ENCODE measurements at places on chromosomes 5 and 9.

DNA sequence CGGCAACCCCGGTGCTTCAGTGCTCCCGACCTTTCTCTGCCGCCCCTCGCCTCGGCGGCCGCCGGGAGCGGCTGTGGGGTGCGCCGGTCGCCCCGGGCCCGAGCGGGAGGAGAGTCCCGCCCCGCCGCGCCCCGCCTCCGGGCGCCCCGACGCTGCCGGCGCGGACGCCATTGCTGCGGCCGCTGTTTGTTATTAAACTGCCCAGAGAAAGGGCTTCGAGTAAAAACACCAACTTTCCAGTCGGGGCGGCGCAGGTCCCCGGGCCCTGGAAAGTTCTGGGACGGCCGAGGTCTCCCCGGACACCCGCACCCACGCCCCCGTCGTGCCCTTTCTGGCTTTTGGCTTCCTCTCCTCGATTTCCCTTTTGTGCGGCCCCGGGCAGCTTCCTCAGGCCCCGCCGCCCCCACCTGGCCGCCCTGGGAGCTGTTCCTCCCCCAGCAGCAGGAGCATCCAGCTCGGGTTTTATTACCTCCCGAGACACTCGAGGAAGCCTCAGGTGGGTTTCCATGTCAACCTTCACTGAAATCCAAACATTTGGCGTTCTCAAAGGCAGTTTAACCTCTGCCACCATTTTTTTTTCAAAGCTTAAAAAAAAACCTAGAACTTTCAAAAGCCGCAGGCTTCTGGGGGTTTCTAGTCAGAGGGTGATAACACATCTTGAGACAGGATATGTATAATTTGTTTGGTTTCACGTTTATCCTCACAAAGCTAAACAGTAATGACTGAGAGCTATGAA is 334.4 kb downstream of the CWC27 start:
- no peaks in the 10 kb centered on the region for H3K27me3 ChIP-seq
- H3K4me3 ChIP-seq: no peak overlapping the region
- no peak for DNase-seq
- no peak overlapping the region for H3K27ac ChIP-seq
- no peaks in the 10 kb centered on the region for H3K36me3 ChIP-seq

DNA sequence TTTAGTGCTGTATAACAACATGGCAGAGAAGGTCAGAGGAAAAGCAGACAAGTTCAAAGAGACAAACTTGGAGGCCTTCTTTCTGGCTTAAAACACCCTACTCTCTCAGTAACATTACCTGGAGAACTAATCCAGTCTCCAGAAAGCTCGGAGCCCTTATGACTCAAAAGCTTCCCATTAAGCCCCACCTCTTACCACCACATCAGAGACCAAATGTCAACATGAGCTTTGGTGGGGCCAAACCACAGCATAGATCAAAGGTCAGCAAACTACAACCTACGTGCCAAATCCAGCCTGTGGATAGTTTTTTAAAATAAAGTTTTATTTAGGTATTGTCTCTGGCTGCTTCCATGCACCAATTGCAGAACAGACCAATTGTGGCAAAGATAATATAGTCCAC is 589.9 kb downstream of the DNAH5 start:
- H3K36me3 ChIP-seq: no peaks in the 10 kb centered on the region
- H3K4me1 ChIP-seq: no peaks in the 10 kb centered on the region
- H3K27me3 ChIP-seq: no peaks in the 10 kb centered on the region
- no peak overlapping the region for H3K4me3 ChIP-seq
- H3K27ac ChIP-seq: no peak overlapping the region

DNA sequence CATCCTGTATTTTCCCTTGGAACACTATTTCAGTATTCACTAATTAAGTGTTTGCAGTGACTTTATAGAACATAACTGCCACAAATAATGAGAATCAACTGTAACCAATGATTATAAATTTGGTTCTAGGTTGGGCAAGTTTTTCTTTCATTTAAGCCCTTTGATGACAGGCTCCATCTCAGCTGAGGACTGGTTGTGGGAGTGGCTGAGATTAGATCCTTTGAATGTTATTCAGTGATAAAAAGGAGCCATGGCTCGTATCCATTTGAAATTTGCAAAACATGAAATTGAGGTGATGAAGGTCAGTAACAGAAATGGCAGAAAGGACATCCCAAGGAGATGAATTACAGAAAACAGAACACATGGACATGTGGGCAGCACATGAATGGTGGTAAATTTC is 138.1 kb upstream of the PCA3 start:
- H3K36me3 ChIP-seq: no peaks in the 10 kb centered on the region
- H3K4me3 ChIP-seq: no peak overlapping the region
- no peaks in the 10 kb centered on the region for H3K4me1 ChIP-seq
- H3K27me3 ChIP-seq: no peaks in the 10 kb centered on the region
- H3K27ac ChIP-seq: no peak overlapping the region
- no peak for DNase-seq

DNA sequence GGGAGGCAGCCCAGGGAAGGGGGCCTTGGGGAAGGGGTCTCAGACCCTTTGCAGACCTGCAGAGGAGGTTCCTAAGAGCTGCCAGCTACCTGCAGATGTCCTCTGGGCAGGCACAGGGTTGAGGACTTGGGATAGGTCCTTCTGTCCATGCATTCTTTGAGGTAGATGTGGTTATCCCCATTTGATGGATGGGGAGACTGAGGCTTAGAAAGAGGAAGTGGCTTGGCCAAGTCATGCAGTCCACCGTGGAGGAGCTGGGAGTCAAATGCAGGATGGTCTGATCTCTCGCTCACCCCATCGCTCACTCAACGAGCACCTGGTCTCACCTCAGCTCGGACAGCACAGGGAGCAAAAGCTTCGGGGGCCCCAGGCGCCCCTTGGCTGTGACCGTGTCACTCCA is 20.2 kb downstream of the ADAMTSL2 start:
- H3K36me3 ChIP-seq: no peaks in the 10 kb centered on the region
- H3K4me1 ChIP-seq: peaks cover 22% of the 10 kb centered on the region
- DNase-seq: no peak
- no peak overlapping the region for H3K4me3 ChIP-seq

DNA sequence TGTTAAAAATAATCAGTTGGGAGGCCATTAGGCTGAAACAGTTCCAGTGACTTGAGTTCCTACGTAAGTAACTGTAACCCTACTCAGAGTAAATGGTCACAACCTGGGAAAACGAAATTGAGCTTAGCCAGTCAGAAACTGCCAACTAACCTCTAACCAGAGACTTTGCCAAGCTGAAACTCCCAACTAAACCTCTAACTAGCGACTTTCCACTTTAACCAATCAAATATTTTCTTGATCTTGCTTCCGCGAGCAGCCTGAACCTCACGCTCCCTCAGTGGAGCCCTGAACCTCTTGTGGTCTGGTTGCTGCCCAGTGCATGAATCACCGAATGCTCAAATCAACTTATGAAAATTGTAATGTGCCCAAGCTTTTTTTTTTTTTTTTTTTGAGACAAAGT is 156.2 kb downstream of the MED10 start:
- H3K4me3 ChIP-seq: no peak overlapping the region
- H3K36me3 ChIP-seq: no peaks in the 10 kb centered on the region
- H3K27me3 ChIP-seq: peaks cover 15% of the 10 kb centered on the region
- no peak overlapping the region for H3K27ac ChIP-seq
- no peaks in the 10 kb centered on the region for H3K4me1 ChIP-seq

- no peaks in the 10 kb centered on the region for H3K36me3 ChIP-seq
- DNase-seq: no peak
- H3K27me3 ChIP-seq: no peaks in the 10 kb centered on the region
- no peak overlapping the region for H3K27ac ChIP-seq
Observed at GRCh38 chr5:173680660-173681242, 64.3 kb upstream of the BOD1 start.

DNA sequence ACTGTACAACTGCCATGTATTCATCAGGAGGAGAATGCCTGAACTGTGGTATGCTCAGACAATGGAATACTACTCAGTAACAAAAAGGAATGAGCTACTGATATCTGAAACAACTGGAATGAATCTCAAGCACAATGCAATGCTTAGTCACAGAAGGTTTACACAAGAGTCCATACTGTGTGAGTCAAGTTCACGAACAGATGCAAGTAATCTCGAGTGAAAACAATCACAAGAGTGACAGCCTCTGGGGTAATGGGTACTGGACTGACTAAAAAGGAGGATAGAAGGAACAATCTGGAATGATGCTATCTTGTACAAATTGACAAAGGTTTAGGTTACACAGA is 19.5 kb upstream of the GOLGA1 start:
- no peak overlapping the region for H3K27ac ChIP-seq
- H3K4me1 ChIP-seq: peaks cover 2% of the 10 kb centered on the region

- no peaks in the 10 kb centered on the region for H3K4me1 ChIP-seq
- H3K27me3 ChIP-seq: no peaks in the 10 kb centered on the region
- no peaks in the 10 kb centered on the region for H3K36me3 ChIP-seq
- no peak overlapping the region for H3K27ac ChIP-seq
- H3K4me3 ChIP-seq: no peak overlapping the region
Observed at GRCh38 chr9:133382507-133383141, 6.5 kb downstream of the STKLD1 start.

GRCh38 chr5:33524476-33524875 is 83.7 kb downstream of the TARS1 start:
- no peak overlapping the region for H3K27ac ChIP-seq
- H3K4me1 ChIP-seq: peaks cover 29% of the 10 kb centered on the region
- H3K4me3 ChIP-seq: no peak overlapping the region
- DNase-seq: no peak
- H3K27me3 ChIP-seq: no peaks in the 10 kb centered on the region
- no peaks in the 10 kb centered on the region for H3K36me3 ChIP-seq

GRCh38 chr9:38106488-38106887 is 37.5 kb upstream of the SHB start:
- no peaks in the 10 kb centered on the region for H3K36me3 ChIP-seq
- no peak for DNase-seq
- H3K27me3 ChIP-seq: no peaks in the 10 kb centered on the region
- H3K4me1 ChIP-seq: no peaks in the 10 kb centered on the region

DNA sequence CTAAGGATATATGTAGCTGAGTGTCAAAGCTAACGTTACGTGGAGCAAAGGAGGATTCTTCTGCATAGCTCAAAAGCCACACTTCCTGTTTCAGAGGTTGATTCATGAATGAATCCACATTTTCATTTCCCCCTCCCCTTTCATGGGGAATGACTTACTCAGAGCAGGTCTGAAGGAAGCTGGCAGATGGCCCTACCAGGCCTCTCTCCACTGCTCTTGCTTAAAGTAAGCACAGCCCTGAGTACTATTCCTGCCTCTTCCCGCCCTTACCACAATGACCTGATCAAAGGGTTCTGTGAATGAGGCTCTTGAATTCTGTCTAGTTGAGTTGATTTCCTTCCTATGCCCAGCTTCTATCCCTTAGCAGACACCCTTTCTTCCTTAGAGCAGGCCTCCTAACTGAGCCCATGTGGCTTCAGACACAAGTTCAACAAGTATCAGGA is 6.3 kb downstream of the IGIP start:
- no peak overlapping the region for H3K27ac ChIP-seq
- H3K4me3 ChIP-seq: no peak overlapping the region
- H3K27me3 ChIP-seq: peaks cover 9% of the 10 kb centered on the region
- peak; percentile 20 for DNase-seq
- H3K36me3 ChIP-seq: no peaks in the 10 kb centered on the region

- no peak for DNase-seq
- no peak overlapping the region for H3K27ac ChIP-seq
- no peak overlapping the region for H3K4me3 ChIP-seq
- peaks cover 18% of the 10 kb centered on the region for H3K4me1 ChIP-seq
- H3K27me3 ChIP-seq: no peaks in the 10 kb centered on the region
Observed at GRCh38 chr9:120755044-120755443, 38.2 kb downstream of the FBXW2 start.

- DNase-seq: no peak
- no peak overlapping the region for H3K4me3 ChIP-seq
- H3K4me1 ChIP-seq: no peaks in the 10 kb centered on the region
- peaks cover 74% of the 10 kb centered on the region for H3K27me3 ChIP-seq
- H3K27ac ChIP-seq: no peak overlapping the region
Observed at GRCh38 chr5:1901061-1901460, 18.3 kb upstream of the IRX4 start.

GRCh38 chr9:118561051-118561450 is 808.2 kb downstream of the BRINP1 start:
- H3K36me3 ChIP-seq: no peaks in the 10 kb centered on the region
- H3K4me1 ChIP-seq: no peaks in the 10 kb centered on the region
- H3K4me3 ChIP-seq: no peak overlapping the region

DNA sequence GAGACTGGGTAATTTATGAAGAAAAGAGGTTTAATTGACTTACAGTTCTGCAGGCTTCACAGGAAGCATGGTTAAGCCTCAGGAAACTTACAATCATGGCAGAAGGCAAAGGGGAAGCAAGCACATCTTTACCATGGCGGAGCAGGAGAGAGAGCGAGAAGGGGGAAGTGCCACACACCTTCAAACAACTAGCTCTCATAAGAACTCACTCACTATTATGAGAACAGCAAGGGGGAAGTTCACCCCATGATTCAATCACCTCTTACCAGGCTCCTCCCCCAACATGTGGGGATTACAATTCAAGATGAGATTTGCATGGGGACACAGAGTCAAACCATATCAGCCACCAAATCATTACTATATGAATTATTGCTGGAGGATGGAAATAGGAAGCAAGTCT is 30.3 kb upstream of the STX17 start:
- H3K4me1 ChIP-seq: no peaks in the 10 kb centered on the region
- DNase-seq: no peak
- no peak overlapping the region for H3K27ac ChIP-seq
- peaks cover 1% of the 10 kb centered on the region for H3K27me3 ChIP-seq
- no peak overlapping the region for H3K4me3 ChIP-seq

GRCh38 chr9:136151214-136151804 is 32.6 kb upstream of the TMEM250 start:
- peaks cover 1% of the 10 kb centered on the region for H3K4me1 ChIP-seq
- peaks cover 25% of the 10 kb centered on the region for H3K27me3 ChIP-seq
- no peak overlapping the region for H3K4me3 ChIP-seq
- DNase-seq: peak; percentile 10
- H3K36me3 ChIP-seq: no peaks in the 10 kb centered on the region

GRCh38 chr5:154368041-154368800 is 77.6 kb upstream of the SAP30L start:
- H3K4me1 ChIP-seq: peaks cover 42% of the 10 kb centered on the region
- H3K36me3 ChIP-seq: no peaks in the 10 kb centered on the region
- no peak overlapping the region for H3K4me3 ChIP-seq

DNA sequence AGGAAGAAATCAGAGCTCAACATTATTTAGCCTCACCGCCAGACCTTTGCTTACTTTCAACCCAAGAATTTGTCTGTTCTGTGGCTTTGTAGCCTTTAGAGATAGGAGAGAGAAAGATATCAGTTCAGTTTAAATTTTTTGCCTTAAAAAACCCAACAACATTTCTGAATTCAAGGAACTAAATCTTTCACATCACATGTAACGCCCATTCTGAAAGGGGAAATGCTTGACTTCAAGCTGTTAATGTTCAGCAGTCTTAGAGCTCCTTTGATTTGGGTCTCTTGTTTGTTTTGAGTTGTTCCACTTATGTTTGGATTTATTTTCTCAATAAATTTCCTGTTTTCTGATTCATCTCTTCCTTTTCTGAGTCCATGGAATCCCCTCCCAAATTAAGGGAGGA is 294.5 kb downstream of the ARHGAP26 start:
- peak overlapping the region; percentile 35 for H3K27ac ChIP-seq
- DNase-seq: no peak
- H3K4me3 ChIP-seq: no peak overlapping the region
- peaks cover 52% of the 10 kb centered on the region for H3K4me1 ChIP-seq
- H3K27me3 ChIP-seq: no peaks in the 10 kb centered on the region
